ENCODE measurements at places on chromosomes 3 and 15. TPM values are rescaled to one million over a fixed set of nuclear protein-coding genes. Genes with fewer than 3 reads are reported as not detected.

- no peak for DNase-seq
Observed at GRCh38 chr3:114624571-114625181, 330.8 kb downstream of the TIGIT start.

CHL1 gene
- total RNA-seq: not detected

MORC1 gene
- not detected for total RNA-seq

MED12L gene
- 0.68 TPM for total RNA-seq

NXPE3 gene
- 29.8 TPM for total RNA-seq

- peak; percentile 59 for DNase-seq
Observed at GRCh38 chr15:69031013-69032001, 16.8 kb downstream of the NOX5 start.

- no peak for DNase-seq
Observed at GRCh38 chr15:35993196-35993595, 447.2 kb upstream of the DPH6 start.

ABI3BP gene
- total RNA-seq: 0.17 TPM

LYZL4 gene
- total RNA-seq: not detected

GRCh38 chr3:190166948-190167347 lies 46.3 kb upstream of the P3H2 start:
- no peak for DNase-seq

OXNAD1 gene
- total RNA-seq: 77.1 TPM

GRCh38 chr15:44194323-44195150 lies 534 bp downstream of the FRMD5 start:
- DNase-seq: peak; percentile 53

SOX2 gene
- total RNA-seq: not detected

DNA sequence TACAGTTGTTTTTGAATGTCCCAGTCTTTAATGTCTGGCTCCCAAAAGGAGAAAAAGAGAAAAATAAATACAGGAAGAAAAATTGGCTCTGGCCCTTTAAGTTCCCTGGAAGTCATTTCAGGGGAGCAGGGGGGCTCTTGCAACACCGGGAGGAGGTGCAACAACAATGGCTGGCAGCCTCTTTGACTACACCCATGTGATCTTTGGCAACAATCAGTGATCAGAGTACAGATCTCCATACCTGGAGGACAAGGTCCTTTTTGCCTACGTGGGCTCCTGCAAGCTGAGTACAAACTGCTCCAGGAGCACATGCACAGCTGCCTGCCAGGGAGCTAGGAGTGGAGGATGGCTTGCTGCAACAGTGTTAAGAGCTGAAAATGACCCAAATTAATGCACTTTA lies 63.9 kb downstream of the GLCE start:
- DNase-seq: no peak

DNA sequence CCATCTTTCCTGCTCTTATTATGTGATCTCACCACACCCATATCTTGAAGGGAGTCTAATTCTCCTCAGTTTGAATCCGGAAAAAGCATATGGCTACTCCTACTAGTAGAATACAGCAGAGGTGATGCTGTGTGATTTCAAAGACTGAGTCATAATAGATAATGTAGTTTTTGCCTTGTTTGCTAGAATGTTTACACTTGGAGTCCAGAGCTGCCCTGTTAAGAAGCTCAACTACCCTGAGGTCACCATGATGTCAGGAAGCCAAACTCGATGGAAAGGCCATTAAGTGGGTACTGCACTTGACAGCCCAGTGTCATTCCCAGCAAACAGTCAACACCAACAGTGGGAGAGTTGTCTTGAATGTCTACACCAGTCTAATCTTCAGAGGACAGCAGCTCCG lies 56.9 kb downstream of the CD200R1L start:
- DNase-seq: no peak

DNA sequence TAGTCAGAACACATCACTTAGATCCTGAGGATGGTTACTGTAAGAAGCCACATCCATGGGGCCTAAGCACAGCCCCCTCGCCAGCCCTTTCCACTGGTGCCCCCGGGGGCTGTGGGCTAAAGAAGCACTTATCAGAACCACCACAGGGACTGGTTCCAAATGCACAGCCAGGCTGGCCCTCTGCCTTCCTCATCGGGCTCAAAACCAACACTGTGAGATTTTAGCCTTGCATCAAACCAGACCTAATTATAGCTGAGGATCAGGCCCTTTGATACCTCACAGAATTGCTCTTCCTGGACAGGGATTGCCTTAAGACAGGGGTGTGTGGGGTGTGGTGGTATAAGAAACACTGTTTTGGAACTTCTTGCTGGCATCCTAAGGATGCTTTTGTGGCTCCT lies 23.7 kb downstream of the SRPRB start:
- DNase-seq: no peak

DNA sequence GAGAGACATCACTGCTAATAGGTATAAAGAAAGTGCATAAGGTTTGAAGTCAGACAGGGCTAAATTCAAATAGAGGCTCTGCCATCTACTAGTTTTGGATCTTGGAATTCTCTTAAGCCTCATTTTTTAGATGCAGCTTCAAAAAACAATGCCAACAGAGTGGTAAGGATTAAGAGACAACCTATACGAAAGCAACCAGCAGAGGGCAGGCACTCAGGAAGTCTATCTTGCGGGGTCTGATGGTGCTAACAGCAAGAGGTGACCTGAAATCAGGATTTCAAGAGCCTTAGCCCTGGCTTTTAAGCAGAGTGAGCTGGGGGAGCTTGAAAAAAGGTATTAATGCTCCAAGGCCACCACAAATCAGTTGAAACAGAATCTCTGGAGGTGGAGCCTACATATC lies 40.7 kb downstream of the LDHAL6B start:
- DNase-seq: peak; percentile 39
